DMS153 (cell line): ENCODE measurements at places on chromosomes 12 and 14.

GRCh38 chr12:117807355-117807754, 161.4 kb downstream of the KSR2 start:
- no peak for DNase-seq

GRCh38 chr14:79543967-79544697, 667.2 kb downstream of the DIO2 start:
- no peak for DNase-seq

GRCh38 chr14:23539248-23540140, 12.1 kb downstream of the ZFHX2 start:
- DNase-seq: peak; percentile 20

DNA sequence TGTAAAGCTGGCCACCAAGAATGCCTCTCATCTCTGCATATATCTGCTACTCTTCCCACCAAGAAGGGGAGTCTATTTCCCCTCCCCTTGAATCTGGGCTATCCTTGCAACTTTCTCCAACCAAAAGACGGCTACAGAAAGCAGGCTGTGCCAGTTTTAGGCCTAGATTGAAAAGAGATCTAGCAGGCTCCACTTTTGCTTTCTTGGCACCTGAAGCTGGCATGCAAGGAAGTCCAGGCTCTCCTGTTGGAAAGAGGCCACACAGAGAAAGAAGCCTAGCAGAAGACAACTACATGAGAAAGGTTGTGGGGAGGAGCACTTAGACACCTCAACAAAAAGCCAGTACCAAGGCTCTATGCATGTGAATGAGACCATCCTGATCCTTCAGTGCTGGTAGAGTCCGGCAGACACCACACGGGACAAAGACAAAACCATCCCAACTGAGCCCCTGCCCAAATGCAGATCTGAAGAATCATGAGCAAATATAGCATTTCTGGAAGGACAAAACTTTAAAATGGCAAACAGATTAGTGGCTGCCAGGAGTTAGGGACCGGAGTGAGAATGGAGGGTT, 68.0 kb downstream of the SPPL3 start:
- no peak for DNase-seq

DNA sequence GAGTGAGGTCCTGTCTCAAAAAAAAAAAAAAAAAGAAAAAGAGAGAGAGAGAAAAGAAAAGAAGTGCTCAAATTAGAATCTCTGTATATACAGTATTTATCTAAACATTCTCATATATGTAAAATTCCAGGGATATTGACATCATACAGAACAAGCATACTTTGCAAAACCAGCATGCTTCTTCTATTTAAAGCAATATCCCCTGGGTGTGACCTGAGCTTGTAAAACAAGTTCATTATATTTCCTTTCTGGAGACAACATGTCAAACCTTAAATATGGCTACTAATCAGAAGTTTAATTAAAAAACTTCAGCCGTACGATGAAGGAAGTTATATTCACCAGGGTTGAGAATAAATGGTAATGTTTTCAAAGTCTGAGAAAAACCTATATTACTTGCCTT, 175.8 kb upstream of the HMGA2 start:
- DNase-seq: no peak

DNA sequence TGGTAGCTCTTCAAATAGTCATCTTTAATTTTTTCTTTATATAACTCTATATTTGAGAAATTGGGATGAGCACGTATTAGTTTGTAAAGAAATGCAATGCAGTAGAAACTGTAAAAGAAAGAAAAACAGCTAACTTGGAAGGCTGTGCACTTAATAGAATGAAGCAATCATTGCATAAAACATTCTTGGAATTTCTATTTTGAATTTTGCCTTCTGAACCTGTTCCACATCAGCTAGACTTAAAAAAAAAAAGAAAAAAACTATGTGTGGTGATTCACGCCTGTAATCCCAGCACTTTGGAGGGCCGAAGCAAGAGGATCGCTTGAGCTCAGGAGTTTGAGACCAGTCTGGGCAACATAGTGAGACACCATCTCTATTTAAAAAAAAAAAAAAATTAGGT, 29.4 kb downstream of the SCN8A start:
- DNase-seq: no peak

DNA sequence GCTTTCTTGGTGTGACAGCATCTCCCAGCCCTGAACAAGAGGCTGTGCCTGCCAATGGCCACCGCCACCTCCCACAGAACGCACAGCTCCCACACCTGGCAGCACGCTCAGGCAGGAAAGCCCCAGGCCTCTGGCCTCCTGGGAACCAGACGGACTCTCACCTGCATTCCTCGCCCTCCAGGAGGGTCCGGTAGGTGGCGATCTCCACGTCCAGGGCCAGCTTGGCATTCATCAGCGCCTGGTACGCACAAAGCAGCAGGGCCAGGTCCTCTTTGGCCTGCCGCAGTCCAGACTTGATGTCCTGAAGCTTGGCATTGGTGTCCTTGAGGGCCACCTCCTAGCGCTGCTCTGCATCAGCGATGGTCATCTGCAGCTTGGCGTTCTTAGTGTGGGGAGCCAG, 12.1 kb upstream of the KRT77 start:
- DNase-seq: no peak
